ENCODE measurements at places on chromosomes 3 and 15. TPM values are rescaled to one million over a fixed set of nuclear protein-coding genes. Genes with fewer than 3 reads are reported as not detected.

GRCh38 chr3:41317298-41317697 lies 118.0 kb downstream of the CTNNB1 start:
- DNase-seq: no peak

GRCh38 chr3:38111696-38112377 lies 25.1 kb downstream of the ACAA1 start:
- DNase-seq: no peak

DNA sequence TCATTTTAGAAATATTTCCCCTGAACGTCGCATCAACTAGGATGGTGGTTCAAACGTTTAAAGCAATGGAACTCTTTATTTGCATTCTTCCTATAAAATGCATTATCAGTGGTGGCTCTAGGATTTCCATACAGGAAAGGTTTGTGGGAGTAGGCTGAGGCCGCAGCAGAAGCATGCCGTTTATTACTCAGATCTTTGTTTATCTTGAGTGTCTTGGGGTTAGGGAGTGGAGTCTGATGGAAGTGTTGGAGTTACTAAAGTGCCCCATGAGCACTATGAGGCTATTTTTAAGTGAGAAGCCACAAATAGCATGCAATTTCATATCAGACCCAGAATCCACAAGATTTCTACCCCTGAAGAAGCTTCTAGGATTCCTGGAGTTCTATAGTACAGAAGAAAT lies 26.2 kb downstream of the ATOSA start:
- no peak for DNase-seq

DNA sequence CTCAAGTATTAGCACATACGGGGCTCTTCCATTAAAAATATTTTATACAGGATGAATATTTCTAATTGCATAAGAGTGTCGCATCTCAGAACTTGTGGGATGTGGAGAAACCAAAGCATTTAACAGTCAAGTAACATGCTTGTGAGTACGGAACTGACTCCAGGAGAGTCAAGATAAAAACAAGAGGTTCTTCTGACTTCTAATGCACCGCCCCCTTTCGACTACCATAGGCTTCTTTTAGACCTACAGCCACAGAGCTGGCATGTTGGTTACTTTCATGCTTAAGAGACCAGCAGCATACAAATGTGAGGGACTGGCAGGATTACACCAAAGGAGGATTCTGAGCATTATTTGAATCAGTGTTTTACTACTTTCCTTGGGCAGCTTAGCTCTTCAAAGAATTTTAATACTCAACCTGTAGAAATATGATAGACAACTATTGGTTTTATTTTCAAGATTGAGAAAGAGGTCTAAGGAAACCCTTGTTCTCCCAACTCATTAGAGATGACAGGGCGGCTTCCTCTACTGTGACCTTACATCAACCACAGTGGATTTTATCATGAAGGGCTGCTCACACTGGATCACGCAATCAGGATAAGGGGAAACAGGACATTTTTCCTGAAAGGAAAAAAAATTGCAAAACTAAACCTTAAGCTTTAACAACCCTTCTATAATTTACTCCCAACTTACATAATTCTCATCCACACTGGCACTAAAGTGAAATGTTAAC lies 14.0 kb downstream of the ETV5 start:
- DNase-seq: no peak

DNA sequence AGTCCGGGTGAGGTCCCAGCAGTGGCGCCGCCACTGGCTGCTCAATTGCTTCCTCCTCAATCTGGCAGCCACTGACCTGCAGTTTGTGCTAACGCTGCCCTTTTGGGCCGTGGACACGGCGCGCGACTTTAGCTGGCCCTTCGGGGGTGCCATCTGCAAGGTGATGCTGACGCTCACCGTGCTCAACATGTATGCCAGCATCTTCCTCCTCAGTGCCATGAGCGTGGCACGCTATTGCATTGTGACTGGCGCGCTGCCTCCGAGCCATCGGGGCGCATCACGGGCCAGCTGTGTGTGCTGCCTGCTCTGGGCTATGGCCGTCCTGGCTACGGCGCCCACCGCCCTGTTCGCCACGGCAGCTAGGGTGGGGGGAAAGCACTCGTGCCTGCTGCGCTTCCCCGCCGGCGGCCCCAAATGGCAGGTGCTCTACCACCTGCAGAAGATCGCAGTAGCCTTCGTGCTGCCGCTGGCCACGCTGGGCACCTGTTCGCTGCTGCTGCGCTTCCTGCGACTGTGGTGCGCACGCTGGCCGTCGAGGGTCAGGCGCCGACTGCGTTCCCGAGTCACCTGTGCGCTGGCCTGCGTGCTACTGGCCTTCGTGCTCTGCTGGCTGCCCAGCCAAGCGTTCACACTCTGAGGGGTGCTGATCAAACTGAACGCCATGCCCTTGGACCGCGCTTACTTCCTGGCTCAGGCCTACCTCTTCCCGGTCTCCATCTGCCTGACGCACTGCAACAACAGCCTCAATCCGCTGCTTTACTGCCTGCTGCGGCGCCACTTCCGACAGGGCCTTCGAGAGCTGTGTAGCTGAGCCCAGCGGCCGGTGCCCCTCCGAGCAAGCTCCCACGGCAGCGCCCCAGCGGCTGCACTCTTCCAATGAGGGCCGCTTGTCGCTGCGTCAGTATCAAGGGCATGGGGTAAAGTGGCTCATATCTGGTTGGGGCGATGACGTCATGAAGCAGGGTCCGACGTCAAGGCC lies 20.3 kb upstream of the ADAMTS7 start:
- no peak for DNase-seq

The GUCA1C gene
- not detected for total RNA-seq
